ENCODE measurements at places on chromosomes 3 and 15. TPM values are rescaled to one million over a fixed set of nuclear protein-coding genes. Genes with fewer than 3 reads are reported as not detected.

Gene LRRC3B
- 2.1 TPM for polyA plus RNA-seq

DNA sequence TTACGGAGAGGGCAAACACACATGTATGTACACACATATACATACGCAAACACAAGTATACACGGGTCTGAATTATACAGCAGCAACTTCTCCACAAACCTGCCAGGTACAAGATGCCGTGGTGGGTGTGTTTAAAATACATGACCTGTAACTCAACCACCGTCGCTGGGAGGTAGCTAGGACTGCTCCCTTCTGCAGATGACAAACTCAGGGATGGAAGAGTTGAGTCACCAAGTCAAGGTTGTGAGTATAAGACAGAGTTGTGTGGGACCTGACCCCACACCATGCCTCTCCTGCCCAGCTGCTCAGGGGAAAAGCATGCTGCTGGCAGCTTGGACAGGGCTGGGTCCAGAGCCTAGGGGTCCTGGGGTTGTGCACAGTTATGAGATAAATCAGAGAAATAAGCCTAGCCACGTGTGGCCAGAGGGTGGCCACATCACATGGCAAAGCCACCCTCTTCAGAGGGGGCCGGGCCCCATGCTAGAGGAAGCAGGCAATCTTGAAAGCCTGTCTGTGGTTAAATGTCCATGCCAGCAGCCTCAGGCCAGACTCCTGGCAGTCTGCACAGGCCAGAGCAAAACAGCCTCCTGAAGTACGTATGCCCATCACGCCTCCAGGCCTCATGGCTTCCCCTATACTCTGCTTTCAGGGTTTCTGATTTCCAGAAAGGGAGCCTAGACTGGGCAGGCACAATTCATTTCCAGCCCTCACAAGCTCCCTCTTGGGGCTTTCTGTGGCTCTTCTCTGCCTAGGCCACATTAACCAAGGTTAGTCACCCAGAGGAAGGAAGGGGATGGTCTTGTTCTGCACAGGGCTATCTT lies 107.7 kb upstream of the RPL32 start:
- no peak for DNase-seq

GRCh38 chr15:56052395-56053045 lies 59.1 kb upstream of the NEDD4 start:
- DNase-seq, result no peak

Gene FRMD5
- 0.50 TPM for polyA plus RNA-seq

- no peak for DNase-seq
Observed at GRCh38 chr15:65651831-65652749, 30.4 kb downstream of the SLC24A1 start.

DNA sequence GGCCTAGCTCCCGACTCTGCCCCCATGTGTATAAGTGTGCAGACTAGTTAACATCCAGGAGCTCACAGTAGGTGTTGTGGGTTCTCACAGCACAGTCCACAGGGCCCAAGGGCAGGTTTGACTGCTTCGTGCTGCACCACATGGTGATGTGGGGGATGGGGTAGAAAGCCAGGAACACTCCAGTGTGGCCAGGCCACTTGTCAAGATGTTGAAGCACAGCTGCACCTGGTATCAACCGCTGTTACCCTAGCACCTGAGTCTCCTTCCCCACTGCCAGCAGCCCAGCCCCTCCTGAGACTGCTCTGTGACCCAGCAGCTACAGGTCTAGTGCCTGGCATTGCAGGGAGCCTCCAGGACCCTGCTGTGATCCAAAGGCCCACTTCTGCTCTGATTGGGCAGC lies 53.4 kb downstream of the CHDH start:
- DNase-seq, result no peak

Gene LDHAL6B
- polyA plus RNA-seq, result 0.14 TPM

DNA sequence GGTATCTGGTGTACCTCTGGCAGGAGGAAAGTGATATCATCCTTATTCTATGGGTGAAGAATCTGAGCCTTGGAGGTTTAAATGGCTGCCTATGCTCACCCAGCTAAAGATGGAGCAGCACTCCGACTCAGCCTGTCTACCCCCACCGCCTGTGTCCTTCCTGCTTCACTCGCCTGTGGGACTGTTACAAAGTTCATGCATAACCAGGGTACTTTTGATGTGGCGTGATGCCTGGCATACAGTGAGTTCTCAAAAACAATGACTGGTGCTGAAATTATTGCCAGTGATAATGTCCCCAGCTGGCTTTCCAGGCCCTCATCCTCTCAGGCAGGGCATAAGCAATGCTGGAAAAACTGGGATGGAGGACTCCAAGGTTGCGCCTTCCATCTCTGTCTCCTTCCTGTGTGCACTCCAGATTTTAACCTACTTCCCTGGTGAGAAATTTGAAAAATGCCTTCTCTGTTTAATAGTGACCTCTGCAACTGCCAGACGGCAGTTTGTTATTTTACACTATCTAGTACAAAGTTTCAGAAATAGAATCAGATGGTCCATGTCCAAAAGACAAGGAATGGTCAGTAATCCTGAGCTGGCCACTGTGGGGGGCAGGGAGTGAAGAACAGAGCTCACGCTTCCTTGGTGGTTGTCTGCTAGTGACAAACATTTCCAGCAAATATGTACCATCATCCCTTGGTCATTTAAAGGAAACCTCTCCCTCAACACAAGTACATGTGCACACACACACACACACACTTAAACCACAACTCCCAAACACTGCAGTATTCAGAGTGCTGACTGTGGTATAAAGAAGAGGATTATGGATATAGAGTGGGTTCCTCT lies 86.5 kb upstream of the NMNAT3 start:
- no peak for DNase-seq

Measured in left renal pelvis (tissue), 4 donors.